SJSA1 (cell line): ENCODE measurements at places on chromosomes 7 and 10. TPM values are rescaled to one million over a fixed set of nuclear protein-coding genes. Genes with fewer than 3 reads are reported as not detected.

GDF10 gene
- not detected in 2 replicates for total RNA-seq

OR13A1 gene
- not detected in 2 replicates for total RNA-seq

PRSS37 gene
- total RNA-seq: not detected in 2 replicates

ZNF853 gene
- 0.08 TPM in 1 of 2 replicates, not detected in the other for total RNA-seq

LRRC27 gene
- total RNA-seq: 3.7 and 3.8 TPM in 2 replicates

GPR26 gene
- not detected in 2 replicates for total RNA-seq

VPS37D gene
- total RNA-seq: 1.0 and 1.8 TPM in 2 replicates

IKZF1 gene
- total RNA-seq: not detected in 2 replicates

NODAL gene
- not detected in 2 replicates for total RNA-seq

FAM180A gene
- 0.18 TPM in 1 of 2 replicates, not detected in the other for total RNA-seq

PIP gene
- total RNA-seq: not detected in 2 replicates

UTF1 gene
- not detected in 2 replicates for total RNA-seq

PLXNA4 gene
- not detected in 2 replicates for total RNA-seq

ZNF736 gene
- total RNA-seq: 0.06 and 0.68 TPM in 2 replicates

KLF14 gene
- total RNA-seq: not detected in 2 replicates

H2BK1 gene
- total RNA-seq: not detected in 2 replicates

FFAR4 gene
- total RNA-seq: not detected in 2 replicates

GPC2 gene
- total RNA-seq: 4.4 and 6.5 TPM in 2 replicates

ZNF775 gene
- total RNA-seq: 5.8 and 8.6 TPM in 2 replicates

SFTPA1 gene
- not detected in 2 replicates for total RNA-seq

SH2D4B gene
- total RNA-seq: 0.08 TPM in 1 of 2 replicates, not detected in the other

FOXP2 gene
- total RNA-seq: not detected in 2 replicates

GRID2IP gene
- not detected in 2 replicates for total RNA-seq

CALHM3 gene
- not detected in 2 replicates for total RNA-seq

PLCE1 gene
- total RNA-seq: 3.7 and 8.1 TPM in 2 replicates

URGCP gene
- total RNA-seq: 20.4 and 25.4 TPM in 2 replicates

TSPAN13 gene
- total RNA-seq: 57.9 and 64.3 TPM in 2 replicates

WDR86 gene
- 0.39 and 0.72 TPM in 2 replicates for total RNA-seq

MTPN gene
- 91.3 and 108 TPM in 2 replicates for total RNA-seq
